ENCODE measurements at places on chromosomes 2 and 18.
A peak's percentile ranks its signal among the peaks of the same experiment; 100 is the strongest.

DNA sequence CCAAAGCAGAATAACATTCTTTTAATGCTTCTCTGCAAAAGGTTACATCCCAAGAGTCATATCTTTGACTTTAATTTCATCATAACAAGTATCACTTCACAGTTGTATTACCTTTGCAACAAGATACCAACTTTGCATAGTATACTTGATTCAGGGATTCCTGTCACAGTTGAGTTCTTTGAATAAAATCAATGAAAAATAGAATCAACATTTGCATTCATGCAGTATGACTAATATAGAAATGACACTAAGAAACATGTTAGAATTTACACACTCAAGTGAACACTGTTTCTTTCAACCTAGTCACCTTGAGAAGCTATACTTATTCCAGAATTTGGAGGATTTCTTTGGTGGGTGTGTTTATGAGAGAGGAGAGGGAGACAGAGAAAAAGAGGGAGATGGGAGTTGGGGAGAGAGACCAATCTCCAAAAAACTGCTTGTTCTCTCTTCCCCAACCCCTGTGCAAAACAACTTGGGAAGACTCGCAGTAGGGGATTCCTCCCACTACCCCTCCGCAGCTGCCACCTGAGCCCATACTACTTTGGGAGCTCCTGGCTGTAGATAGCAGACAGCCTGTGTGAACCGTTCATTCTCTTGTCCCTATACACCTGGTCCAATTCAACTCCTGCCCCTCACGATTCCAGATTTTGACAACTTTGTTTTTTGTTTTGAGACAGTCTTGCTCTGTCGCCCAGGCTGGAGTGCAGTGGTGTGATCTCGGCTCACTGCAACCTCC, 57.7 kb downstream of the PELI1 start:
- no peak for DNase-seq

GRCh38 chr2:176079831-176080539, 3.8 kb downstream of the EVX2 start:
- DNase-seq, result peak; percentile 58

GRCh38 chr2:154945984-154946383, 247.5 kb downstream of the KCNJ3 start:
- DNase-seq, result no peak

DNA sequence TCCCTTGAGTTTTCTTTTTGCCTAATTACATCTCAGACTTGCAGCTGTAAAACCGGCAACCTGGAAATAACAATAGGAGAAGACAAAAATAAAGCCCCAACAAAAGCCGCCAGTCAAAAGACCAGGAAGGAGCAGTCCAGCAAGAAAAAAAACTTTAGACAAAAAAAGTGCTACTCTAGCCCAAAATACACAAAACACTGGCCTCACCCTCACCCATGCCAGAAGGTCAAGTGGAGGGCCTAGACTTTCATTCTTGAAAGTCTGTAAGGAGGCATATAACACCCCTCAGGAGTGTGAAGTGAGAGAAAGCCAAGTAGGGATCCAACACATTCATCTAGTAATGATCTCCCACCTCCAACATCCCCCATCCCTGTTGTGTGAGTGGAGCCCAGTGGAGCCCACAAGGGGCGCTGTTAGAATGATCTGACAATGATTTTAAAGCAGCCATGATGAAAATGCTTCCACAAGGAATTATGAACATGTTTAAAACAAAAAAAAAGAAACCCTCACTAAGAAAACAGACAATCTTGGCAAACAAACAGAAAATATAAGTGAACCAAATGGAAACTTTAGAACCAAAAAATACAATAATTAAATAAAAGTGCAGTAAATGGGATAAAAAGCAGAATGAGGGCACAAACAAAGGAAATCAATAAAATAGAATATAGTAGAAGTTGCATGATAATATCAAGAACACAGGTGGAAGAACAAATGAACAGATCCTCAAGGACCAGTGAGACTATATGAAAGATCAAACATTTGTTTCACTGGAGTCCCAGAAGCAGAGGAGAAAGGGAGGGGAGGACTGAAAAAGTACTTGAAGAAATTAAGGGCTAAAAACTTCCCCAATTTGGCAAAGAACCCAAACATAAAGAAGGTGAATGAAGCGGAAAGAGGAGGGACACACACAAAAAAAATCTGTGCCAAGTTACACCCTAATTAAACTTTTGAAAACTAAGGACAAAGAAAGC, 23.9 kb downstream of the SESTD1 start:
- no peak for DNase-seq

- DNase-seq, result no peak
Observed at GRCh38 chr2:127359520-127359919, 28.3 kb downstream of the MAP3K2 start.

GRCh38 chr2:222102575-222103349, 196.0 kb downstream of the PAX3 start:
- no peak for DNase-seq

GRCh38 chr18:48541026-48541746, 2.4 kb downstream of the CTIF start:
- peak; percentile 33 for DNase-seq

DNA sequence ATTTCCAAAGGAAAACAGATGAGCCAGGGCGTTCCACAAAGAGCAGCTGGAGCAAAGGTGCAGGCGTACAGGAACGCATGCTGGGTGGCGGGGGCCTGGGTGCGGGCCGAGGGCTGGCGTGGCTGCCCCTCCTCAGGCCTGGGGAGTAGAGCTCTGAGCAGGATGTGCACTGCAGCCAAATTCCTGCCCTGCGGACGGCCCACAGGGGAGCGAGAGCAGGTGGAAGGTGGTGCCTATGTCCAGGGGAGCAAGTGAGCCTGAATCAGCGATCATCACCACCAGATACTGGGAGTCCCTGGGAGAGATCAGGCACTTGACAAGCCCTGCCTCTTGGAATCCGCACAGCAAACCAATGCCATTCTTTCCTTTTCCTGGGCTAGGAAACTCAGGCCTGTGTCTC, 106.3 kb downstream of the GBX2 start:
- DNase-seq, result no peak

DNA sequence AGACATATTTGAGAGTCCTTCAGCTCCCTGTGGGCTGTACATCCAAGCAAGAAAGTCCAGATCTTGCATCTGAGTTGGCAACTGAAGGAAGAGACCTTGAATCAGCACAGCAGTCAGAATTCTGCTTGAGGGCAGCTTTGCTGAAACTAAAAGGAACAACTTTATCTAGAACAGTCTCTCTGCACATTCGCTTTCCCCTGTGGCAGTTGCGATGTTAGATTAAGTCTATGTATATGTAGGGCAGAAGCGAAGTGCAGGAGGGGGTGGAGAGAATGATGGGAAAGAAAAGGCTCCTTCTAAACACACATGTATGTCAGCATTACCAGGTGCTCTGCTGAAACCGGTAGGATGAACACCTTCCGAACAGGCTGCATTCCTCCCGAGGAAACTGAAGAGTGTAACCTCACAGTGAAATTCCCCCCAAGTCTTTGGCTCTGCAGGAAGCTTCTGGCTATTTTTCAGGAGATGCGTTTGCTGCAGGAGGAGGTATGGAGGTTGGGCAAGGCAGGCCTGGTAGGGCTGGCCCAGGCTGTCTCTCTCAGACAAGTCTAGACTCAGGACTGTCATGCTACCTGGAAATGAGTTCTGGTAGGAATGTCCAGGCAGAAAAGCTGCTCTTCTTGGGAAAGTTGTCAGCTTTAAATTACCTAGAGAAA, 70.0 kb upstream of the ATL2 start:
- DNase-seq, result no peak

DNA sequence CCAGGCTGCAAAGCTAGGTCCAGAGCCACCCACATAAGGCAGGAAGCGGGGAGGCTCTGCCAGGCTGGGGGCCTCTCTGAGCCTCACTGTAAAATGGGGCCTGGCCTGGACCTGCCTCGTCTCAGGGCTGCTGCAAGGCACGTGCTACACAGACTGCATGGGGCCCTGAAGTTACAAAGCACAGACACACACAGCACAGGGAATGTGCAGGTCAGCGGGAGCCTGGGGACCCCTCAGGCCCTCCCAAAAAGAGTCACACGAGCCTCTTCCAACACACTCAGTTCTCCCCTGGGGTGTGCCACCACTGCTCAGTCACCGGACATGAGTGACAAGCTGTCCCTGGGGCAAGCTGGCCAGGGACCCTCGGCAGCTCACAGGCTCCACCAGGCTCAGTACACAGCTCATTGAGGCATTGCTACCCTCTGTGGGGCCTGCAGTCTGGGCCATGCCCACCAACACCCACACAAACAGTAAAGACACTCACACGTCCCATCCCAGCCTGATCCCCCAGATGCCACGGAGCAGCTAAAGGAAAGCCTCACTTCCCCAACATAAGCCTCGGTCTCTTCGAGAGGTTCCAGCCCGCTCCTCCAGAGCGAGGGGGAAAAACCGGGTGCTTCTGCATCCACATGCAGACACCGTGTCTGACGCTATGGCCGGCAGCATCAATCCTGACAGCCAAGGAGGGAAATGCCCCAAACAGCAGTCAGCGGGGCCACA, 33.7 kb downstream of the BOK start:
- no peak for DNase-seq

GRCh38 chr2:232963913-232964312, 49.1 kb downstream of the NGEF start:
- DNase-seq, result no peak

- DNase-seq, result no peak
Observed at GRCh38 chr2:29698216-29698615, 223.2 kb downstream of the ALK start.

- DNase-seq, result no peak
Observed at GRCh38 chr2:14513903-14514302, 118.6 kb upstream of the LRATD1 start.
